ENCODE measurements at places on chromosomes 3 and 15.

DNA sequence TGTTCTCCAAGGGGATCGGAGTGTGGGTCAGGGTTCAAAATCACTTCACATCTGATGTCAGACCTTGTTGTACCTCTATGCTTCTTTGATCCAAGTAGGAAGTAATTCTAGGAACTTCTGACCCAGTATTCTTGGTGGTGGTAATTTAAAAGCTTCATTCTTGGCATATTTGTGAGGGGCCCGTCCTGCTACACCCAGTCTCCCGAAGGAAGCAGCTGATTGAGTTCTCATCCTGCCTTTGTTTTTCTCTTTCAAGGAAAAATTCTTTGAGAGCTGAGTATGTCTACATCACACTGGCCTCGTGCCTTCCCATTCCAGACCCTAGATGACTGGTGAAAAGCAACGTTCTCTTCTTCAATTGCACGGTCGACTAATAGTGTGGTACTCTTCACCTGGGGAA is 234.4 kb upstream of the TPRG1 start:
- DNase-seq = no peak

DNA sequence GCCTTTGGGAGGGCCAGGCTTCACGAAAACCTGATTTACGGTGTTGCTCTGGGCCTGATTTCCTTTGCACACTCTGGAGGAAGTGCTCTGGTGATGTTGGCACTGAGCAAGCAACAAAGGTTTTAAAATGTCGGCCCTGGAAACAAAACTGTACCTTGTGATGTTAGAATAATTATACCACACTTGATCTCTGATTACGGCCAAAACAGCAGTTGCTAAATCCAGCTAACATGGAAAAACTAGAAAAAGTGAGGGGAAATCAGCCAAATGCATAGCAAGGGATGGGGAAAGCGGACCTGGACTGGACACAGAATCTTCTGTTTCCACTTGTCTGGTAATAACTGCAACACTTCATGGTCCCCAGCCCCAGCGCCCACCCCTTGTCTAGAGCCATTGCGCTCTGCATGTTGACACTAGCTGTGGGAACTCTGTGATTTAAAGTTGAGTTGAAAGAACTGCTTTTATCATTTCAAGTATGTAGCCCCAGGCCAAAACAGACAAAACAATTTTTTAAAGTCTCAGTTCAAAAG is 120.1 kb downstream of the VGLL4 start:
- DNase-seq = no peak

GRCh38 chr3:42814914-42815507 is 5.8 kb downstream of the ACKR2 start:
- no peak for DNase-seq

GRCh38 chr15:98999233-98999632 is 8.4 kb downstream of the PGPEP1L start:
- no peak for DNase-seq

DNA sequence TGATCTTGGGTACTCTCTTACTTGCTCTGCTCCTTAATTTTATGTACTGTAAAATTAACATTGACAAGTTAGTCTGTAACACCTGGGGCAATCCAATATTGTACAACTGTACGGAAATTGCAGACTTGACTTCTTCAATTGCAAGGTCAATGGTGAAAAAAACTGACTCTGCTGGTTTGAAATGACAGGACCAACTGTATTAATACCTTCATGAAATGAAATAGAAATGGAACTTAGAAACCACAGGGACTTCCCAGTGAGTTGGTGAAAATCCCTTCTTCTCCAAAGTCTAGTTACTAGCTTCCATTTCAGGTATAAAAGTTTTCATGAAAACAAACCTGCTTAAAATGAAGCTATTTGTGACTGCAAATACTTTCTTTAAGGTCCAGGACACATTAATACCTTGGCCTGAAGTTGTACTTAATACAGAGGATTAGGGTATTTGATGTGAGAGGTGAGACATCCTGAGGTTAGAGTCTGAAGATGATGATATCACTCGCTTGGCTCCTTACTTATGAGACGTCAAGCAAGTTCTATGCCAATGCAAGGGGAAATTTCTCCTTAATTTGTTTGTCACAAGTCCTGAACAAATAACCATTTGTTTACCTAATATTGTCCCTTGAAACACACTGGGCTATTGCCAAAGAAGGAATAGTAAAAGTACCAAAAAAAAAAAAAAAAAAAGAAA is 226.2 kb upstream of the TP63 start:
- DNase-seq = no peak

DNA sequence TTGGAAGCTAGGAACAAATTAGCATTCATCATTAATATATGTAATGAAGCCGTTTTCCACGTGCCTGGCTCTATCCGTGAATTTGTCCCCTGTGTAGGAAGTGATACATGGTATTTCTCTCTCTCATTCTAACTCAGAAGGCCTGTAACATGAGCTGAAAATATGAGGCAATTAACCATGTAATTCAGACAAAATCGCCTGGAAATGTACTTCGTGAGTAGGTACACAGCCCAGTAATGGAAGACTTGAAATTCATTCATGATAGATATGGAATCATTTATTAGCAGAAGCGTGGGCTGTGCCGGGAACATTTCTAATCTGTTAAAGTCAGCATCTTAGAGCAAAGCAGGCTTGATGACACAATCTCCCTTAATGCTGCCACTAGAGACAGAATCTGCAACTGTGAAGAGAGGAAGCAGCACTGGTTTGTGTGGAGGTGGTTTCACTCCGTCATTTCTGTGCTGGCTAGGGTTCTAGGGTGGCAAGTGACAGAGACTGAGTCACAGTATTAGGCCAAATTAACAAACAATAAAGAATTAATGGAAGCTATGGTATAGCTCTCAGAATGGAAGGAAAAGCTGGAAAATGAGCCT is 225.0 kb upstream of the PROK2 start:
- no peak for DNase-seq

DNA sequence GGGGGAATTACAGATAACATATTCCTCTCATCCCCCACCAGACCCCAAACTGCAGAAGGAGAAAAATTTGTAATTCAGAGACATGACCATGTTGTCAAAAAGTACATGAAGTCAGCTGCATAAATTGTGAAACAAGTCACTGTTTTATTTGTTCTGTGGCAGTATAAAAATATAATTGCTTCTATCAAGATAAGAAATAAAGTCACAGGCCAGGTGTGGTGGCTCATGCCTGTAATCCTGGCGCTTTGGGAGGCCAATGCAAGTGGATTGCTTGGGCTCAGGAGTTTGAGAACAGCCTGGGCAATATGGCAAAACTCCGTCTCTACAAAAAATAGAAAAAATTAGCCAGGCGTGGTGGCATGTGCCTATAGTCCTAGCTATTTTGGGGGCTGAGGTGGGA is 87.7 kb upstream of the DPH6 start:
- no peak for DNase-seq

GRCh38 chr3:44924457-44925084 is 50.2 kb downstream of the TGM4 start:
- DNase-seq = no peak

- DNase-seq = no peak
Observed at GRCh38 chr15:40043927-40044716, 5.1 kb upstream of the SRP14 start.

GRCh38 chr15:80645494-80646065 is 49.5 kb upstream of the ABHD17C start:
- DNase-seq = no peak

GRCh38 chr3:192409838-192410683 is 317.3 kb downstream of the FGF12 start:
- no peak for DNase-seq

GRCh38 chr3:8500319-8500988 is 1.2 kb upstream of the LMCD1 start:
- DNase-seq = no peak

GRCh38 chr3:58336135-58336882 is 3.6 kb downstream of the PXK start:
- no peak for DNase-seq

DNA sequence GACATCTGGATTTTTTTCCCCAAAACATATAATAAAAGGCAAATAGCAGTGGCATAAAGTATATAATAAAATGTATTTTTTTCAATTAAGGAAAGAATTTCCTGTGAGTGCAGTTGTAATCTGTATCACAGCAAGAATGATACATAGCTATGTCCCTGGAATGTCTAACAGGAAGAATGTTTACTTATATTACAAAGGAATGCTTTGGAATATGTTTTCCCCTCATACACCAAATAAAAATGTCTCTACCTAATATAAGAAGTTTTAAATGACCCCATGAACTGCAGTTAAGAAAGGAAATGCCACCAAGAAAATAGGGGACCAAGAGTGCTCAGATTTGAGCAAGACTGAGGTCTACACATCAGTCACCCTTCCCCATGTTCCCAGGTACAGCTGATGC is 38.0 kb upstream of the ATP11B start:
- DNase-seq = no peak

GRCh38 chr15:40067921-40068624 is 29.1 kb upstream of the SRP14 start:
- DNase-seq = no peak

DNA sequence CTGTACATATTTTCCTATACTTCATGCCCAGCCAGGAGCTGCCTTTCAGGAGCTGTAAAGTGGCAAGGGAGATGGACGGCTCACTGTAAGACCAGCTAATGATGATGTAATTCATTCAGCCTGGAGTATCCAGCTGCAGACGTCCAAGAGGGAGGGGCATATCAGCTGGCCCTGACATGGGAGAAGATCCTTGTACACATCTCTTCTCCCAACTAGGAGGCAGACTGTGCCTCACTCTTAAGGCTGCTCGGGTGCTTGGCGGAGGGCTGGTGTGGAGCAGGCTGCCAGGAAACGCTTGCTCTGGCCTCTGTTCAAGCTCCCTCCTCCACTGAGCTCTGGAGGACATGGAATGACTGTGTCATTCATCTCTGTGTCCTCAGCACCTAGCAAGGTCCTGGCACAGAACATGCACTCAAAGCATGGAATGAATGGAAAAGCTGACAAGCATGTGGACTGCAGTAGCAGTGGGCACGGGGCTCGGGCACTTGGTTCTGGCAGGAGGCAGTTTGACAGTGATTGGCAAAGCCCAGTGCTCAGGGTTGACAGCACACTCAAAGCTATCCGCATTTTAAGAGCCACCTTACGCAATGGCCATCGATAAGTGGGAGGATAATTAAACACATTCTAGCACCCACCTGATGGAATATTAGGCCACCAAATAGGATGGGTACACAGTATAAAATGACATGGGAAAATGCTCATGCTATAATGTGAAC is 72.4 kb downstream of the TBC1D2B start:
- no peak for DNase-seq
